ENCODE measurements at places on chromosomes 5 and 9.

- no peak for DNase-seq
Measured at GRCh38 chr5:123960526-123960925, 448.5 kb downstream of the CSNK1G3 start.

- DNase-seq = no peak
Measured at GRCh38 chr9:87249029-87249428, 248.6 kb upstream of the DAPK1 start.

GRCh38 chr9:83986765-83987401, 6.3 kb downstream of the RMI1 start:
- no peak for DNase-seq

GRCh38 chr9:118455259-118455658, 751.1 kb downstream of the TLR4 start:
- DNase-seq = no peak

- DNase-seq = no peak
Measured at GRCh38 chr5:26193626-26194025, 844.8 kb downstream of the CDH9 start.
